ENCODE measurements at places on chromosomes 7 and 10. TPM values are rescaled to one million over a fixed set of nuclear protein-coding genes. Genes with fewer than 3 reads are reported as not detected.

FAM180A gene
- not detected for total RNA-seq

CYREN gene
- total RNA-seq: 43.6 TPM

SHTN1 gene
- 0.29 TPM for total RNA-seq

MEOX2 gene
- not detected for total RNA-seq

SAMD9L gene
- 19.8 TPM for total RNA-seq

CPXM2 gene
- total RNA-seq: not detected

ANXA8 gene
- not detected for total RNA-seq

SYT15 gene
- 0.71 TPM for total RNA-seq

All from activated CD4-positive, alpha-beta memory T cell treated with anti-CD3 and anti-CD28 coated beads for 36 hours (primary cell).